ENCODE measurements at places on chromosomes 6 and 20.

DNA sequence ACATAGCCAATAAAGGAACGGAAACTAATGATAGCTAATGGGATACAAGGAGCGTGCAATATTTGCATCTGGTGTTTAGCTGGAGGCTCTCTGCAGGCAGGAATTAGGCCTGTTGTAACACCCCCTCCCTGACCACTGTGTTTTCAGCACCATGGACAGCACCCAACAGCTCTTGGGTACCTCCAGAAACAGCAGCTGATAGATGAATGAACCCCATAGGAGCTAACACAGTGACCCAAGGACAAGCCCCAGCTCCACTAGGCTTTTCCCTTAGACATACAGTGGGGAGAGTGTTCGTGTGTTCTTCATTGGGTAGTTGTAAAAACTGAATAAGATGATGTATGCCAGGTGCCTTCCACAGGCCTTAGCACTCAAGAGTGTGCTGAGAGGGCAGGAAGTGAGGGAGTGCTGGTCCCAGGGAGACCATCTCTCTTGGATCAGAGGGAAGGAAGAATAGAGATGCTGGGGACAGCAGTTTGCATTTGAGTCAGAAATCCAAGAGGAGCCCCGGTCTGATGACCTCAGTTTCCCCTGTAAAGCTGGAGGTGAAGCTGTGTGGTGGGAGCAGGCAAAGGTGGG is 161.3 kb downstream of the PHACTR3 start:
- DNase-seq: no peak

GRCh38 chr6:161891542-161891941 is 617.7 kb upstream of the AGPAT4 start:
- DNase-seq: no peak

DNA sequence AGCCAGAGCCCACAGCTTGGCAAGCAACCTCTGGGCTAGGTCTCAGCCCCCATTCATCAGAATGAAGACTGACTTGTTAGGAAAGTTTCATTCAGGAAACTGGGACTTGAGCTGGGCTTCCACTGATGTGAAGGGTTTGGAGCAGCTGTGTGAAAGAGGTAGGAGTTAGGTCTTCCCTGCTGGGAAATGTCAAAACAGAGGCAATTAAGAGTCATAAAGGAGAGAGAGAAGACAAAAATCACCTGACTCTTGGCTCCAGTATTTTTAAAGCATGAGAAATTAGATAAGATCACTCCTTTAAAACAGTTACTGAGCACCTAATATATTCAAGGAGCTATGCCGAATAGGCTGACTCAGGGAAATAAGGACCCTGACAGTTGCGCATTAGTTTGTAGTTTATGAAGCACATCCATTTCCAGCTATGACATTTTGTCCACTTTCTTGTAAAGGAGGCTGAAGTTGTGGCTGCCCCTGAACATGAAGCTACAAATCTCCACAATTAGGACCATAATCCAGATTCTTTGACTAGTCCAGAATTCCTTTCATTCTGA is 3.9 kb upstream of the TRIM40 start:
- DNase-seq: no peak

DNA sequence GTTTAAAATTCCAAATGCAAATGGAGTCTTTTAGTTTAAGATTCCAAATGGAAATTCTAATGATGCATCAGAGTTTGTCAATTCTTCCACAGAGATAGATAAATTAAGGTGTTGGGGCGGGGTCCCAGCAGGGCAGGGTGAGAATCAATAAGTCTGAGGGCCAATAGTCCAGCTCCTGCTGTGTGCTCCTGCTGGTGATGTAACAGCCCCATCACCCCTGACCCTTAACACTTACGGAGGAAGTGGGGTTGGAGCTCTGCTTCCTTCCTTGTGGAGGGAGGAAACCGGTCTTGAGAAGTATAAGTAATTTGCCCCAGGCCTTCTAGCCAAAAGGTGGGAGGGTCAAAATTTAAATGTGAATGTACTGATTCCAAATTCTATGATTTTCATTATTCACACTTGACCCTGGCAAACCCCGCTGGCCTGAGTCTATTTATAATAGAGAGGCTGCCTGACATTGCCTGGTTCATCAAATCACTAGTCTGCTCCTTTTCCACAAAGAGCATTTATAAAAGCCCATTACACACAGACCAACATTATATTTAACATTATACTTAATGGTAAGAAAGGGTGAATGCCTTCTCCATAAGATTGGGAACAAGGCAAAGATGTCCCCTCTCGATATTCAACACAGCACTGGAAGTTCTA is 17.2 kb downstream of the ZBTB2 start:
- DNase-seq: no peak

GRCh38 chr20:48460681-48461080 is 367.1 kb downstream of the PREX1 start:
- peak; percentile 20 for DNase-seq

DNA sequence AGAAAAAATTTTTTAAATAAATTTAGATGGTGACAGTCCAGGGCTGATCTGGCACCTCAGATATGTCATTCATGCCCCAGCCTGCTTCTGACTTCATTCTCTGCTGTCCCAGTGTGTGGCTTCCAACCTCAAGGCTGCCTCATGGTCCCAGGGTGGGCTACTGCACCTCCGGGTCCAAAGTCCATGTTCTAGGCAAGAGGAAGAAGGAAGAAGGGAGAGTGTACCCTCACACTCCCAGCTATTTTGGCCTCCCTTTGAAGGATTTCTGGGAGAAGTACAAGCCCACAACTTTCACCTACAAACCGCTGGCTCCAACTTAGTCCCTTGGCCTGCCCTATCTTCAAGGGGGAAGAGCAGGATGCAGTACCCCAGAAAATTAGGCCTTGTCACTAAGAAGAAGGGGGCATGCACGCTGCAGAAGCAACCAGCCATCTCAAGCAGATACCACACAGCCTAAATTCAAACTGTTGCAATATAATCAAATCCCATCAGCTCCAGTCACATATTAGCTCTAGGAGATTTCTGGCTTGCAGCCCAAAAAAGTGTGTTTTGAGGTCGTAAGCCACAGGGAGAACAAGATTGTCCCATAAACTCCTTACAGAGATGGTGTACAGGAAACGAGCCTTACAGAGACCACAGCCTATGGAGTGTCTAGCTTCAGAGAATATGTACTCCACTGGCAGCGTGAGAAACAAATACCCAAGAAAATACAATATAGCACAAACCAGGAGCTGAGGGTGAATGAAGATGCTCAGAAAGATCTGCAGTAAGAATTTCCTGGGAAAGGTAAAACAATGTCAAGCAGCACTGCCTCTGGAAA is 906 bp upstream of the BTN3A2 start:
- no peak for DNase-seq

DNA sequence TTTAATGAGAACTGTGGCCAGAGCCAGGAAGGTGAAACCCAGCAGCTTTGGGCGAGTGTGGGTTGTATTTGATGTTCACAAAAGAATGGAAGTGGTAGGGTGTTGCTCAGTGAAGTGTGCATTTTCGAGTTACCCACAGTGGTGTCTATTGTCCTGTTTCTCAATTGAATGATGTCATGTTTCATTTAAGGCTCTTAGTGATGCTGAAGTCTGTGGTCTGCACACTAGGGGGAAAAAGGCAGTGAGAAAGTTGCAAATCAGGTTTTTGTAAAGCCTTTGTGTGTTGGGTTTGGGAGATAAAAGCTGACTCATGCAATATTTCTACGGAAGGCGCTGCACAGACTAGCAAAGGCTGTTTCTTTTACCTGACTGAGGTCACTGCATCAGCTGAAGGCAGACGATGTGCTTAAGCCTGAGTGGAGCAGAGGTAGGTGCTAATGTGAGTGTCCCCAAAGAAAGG is 121.1 kb downstream of the PLEKHG1 start:
- no peak for DNase-seq

GRCh38 chr20:43667341-43668132 is 623 bp downstream of the MYBL2 start:
- no peak for DNase-seq

DNA sequence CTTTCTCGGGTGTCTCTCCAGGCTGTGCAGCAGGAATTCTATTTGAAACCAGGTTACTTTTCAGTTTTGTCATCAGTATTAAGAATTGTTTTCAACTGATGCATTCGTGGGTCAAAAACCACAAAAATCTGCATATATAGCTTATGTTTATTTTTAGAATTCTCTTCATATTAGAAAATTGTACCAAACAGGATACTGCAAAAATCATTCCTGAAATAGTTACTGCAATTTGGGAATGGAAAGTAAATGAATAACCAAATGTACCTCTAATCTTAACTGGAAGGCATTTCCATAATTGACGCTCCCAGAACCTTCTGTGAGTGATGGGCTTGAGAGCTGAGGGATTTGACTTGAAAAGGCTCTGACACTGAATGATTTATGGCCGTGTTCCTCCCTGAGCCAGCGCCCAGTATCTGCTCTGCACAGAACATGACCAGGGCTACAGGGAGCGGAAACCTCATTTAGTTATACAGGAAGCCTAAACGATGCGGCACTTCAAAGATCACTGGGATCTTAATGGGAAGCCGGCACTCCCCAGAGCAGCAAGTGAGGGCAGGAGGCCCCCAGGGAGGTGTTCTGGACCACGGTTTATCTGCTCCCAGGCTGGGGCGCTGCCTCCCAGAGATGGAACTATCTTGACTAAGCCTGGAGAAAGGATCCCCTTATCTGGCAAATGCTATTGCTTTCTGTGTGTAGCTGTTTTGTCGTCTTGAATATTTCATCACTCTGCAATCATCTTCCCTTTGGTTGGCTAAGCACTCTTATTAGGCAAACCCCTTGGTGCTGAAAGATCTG is 446.0 kb downstream of the QKI start:
- DNase-seq: no peak
